A673 (cell line): ENCODE measurements at places on chromosomes 1 and 21. TPM values are rescaled to one million over a fixed set of nuclear protein-coding genes. Genes with fewer than 3 reads are reported as not detected.

DNA sequence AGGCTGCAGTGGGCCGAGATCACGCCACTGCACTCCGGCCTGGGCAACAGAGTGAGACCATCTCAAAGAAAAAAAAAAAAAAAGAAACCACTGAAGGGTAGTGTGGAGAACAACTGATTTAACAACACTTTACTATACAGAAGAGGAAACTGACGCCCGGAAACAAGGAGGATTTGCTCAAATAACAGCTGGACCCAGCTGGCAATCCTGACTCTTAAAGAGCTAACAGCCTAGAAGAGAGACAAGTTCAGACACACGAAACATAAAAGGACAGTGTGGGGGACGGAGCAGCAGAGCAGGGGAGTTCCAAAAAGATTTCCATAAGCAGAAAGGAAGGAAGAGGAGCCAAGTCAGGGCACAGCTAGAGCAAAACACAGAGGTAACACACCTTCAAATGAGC, 4.4 kb downstream of the ECHDC2 start:
- peak; percentile 79 for DNase-seq

- DNase-seq = no peak
Measured at GRCh38 chr1:44500181-44501046, 95.4 kb downstream of the RNF220 start.

DNA sequence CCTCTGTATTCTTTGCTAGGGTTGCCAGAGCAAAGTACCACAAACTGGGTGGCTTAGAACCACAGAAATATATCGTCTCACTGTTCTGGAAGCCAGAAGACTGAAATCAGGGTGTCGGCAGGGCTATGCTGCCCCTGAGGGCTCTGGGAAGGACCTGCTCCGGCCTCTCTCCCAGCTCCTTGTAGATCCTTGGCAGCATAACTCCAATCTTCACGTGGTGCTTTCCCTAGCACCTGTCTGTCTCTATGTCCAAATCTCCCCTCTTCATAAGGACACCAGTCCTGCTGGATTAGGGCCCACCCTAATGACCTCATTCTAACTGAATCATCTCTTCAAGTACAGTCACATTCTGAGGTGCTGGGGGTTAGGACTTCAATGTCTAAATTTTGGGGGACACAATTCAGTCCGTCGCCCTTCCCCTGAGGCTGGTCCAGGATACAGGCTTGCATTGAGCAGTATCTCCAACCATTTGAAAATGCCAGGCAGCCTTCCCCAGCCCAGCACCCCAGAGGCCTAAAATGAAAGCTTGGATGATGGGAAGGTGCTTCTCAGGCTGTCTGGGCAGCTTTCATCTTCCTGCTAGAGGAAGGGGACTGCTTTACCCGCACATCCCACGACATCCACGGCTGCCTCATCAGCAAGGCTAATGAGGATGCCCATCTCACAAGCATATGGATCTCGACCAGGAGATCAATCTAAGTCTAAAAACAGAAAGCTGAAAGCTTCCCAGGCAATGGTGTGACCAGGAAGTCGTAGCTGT, 24.7 kb downstream of the TRIM67 start:
- no peak for DNase-seq

Gene TCEANC2
- total RNA-seq = 3.8 and 4.2 TPM in 2 replicates
